Spinal cord (tissue), 10 donors: ENCODE measurements at places on chromosomes 4 and X. TPM values are rescaled to one million over a fixed set of nuclear protein-coding genes. Genes with fewer than 3 reads are reported as not detected.

GRCh38 chr4:175891231-175891630, 79.2 kb upstream of the GPM6A start:
- no peak for DNase-seq

DNA sequence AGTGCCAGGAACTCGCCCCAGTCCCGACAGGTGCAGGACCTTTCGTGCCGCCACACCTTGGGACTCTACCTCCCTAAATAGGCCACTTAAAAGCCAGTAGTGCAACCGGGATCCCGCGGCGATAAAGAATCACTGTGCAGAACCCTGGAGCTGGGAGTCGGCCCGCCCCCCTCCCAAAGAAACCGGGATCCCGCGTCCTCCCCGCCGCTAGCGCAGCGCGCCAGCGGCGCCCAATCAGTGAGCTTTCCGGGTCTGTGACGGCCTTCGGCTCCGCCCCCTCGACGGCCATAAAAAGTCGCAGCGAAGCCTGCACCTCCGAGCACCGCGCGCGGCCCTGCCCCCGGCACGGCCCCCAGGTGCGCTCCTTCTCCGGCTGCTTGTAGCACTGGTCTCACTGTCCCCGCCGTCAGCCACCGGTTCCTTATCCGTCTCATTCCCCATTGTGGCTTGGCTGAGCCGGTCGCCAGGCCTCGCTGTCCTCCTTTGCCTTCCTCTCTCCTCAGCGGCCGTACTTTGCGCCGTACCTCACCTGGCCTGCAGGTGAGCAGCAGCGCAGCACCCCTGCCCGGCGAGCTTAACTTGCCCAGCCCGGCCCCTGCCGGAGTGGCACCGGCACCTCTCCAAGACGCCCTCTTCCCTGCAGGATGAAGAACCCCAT, at the start of gene LRAT:
Gene LRAT (plus strand): TSS at position 318 of the 658 bp plus-strand sequence. CDS start 327 bp downstream, at position 645.
- DNase-seq = peak; percentile 79

GRCh38 chr4:78827191-78827590, 51.0 kb downstream of the BMP2K start:
- no peak for DNase-seq

GRCh38 chr4:165328708-165329107, 1.2 kb downstream of the MSMO1 start:
- DNase-seq = peak; percentile 38

GRCh38 chrX:84737471-84737871, 235.2 kb upstream of the HDX start:
- DNase-seq = no peak

- no peak for DNase-seq
Measured at GRCh38 chr4:189202869-189203271, 737.8 kb upstream of the FRG1 start.

Gene TEX13D
- total RNA-seq = not detected
